ENCODE measurements at places on chromosomes 7 and 10. TPM values are rescaled to one million over a fixed set of nuclear protein-coding genes. Genes with fewer than 3 reads are reported as not detected.

The HOXA5 gene
- 48.3 TPM for polyA plus RNA-seq

The DDC gene
- not detected for polyA plus RNA-seq

The FAM131B gene
- 3.1 TPM for polyA plus RNA-seq

The MYH16 gene
- not detected for polyA plus RNA-seq

The STEAP4 gene
- polyA plus RNA-seq, result not detected

The CYP2C19 gene
- not detected for polyA plus RNA-seq

The HOXA10 gene
- 0.47 TPM for polyA plus RNA-seq

The FGF8 gene
- not detected for polyA plus RNA-seq

The SLC26A4 gene
- 0.11 TPM for polyA plus RNA-seq

The ITPRID1 gene
- not detected for polyA plus RNA-seq

The TMEM243 gene
- polyA plus RNA-seq, result 50.2 TPM

The SRRT gene
- 42.4 TPM for polyA plus RNA-seq

The KLF6 gene
- polyA plus RNA-seq, result 46.1 TPM

The SPDYE16 gene
- polyA plus RNA-seq, result not detected

The EBLN1 gene
- polyA plus RNA-seq, result not detected

The PTN gene
- polyA plus RNA-seq, result 136 TPM

The PRRT4 gene
- not detected for polyA plus RNA-seq

The TACC2 gene
- polyA plus RNA-seq, result 19.4 TPM

The SPDYE9 gene
- polyA plus RNA-seq, result 0.06 TPM

The HHEX gene
- polyA plus RNA-seq, result 13.6 TPM

The FOXI2 gene
- not detected for polyA plus RNA-seq

The CADPS2 gene
- 0.35 TPM for polyA plus RNA-seq

The CPA2 gene
- 0.10 TPM for polyA plus RNA-seq

The HEPACAM2 gene
- polyA plus RNA-seq, result not detected

Data from AG04450 (cell line).